Hypothalamus (tissue), 51 donors: ENCODE measurements at places on chromosomes 12 and 14.

DNA sequence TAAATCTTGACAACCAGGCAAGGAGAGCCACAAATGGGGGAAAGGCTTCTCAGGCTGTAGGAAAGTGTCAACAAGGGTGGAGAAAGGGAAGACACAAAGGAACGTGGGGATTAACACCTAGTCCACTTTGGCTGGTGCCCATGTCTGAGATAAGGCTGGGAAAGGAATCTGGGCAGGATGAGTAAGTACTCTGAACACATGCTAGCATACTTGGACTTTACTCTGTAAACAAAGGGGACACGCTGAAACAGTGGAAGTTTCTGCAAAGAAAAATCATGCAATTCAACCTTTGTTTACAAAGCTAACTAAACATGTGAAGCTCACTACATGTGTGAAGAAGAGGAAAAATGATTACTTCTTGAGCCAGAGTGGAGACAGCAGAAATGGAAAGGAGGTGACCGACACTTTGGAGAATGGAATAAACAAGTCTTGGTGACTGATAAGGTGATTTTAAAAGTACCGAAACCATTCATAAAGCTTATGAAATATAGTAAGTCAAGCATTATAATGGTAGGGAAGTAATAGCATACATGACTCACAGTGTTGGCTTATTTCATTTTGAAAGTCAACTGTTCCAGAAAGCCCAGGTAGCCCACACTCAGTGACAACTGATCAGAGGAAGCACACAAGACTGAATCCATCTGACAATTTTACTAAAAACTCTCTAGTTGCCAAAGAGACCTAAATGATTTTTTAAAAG is 13.2 kb downstream of the CPNE8 start:
- no peak for DNase-seq

- DNase-seq = no peak
Measured at GRCh38 chr12:111170543-111170942, 198.4 kb downstream of the PHETA1 start.

DNA sequence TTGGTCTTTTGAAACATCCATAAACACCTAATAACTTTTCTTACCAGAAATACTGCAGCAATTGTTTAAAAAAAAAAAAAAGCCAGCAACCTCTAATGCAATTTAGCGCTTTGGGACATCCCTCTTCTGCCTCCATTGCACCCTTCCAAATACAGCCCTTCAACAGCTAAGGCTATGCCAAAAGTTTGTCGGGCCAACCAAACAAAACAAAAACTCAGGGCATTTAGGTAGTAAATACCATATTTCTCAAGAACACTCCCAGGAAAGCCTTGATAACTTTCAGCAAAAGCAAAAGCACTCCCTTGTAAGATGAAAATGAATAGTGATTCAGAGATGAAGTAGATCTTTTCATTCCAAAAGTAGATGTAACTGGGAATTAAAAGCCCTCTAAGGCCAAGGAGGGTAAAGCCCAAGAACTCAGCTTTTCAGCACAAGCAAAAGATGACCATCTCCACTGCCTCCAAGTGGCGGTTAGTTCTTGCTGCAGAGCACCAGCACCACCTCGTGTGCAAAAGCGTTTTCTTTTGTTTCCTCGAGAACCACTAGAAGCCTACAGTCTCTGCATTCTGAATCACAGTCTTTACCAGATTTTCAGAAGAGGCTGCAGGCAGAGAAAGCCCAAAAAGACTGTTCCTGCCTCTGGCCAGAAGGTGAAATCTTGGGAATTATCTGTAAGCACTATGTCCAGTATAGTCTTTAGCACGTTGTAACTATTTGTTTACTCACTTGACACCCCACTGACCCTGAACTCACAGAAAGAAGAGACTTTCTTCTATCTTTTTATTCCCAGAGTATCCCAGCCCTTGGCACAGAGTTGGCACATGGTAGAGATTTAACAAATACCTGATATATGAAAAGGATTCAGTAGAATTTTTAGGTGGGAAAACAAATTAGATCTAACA is 53.1 kb downstream of the SIX6 start:
- peak; percentile 51 for DNase-seq

GRCh38 chr12:67885375-67886169 is 103.7 kb upstream of the IFNG-AS1 start:
- no peak for DNase-seq

DNA sequence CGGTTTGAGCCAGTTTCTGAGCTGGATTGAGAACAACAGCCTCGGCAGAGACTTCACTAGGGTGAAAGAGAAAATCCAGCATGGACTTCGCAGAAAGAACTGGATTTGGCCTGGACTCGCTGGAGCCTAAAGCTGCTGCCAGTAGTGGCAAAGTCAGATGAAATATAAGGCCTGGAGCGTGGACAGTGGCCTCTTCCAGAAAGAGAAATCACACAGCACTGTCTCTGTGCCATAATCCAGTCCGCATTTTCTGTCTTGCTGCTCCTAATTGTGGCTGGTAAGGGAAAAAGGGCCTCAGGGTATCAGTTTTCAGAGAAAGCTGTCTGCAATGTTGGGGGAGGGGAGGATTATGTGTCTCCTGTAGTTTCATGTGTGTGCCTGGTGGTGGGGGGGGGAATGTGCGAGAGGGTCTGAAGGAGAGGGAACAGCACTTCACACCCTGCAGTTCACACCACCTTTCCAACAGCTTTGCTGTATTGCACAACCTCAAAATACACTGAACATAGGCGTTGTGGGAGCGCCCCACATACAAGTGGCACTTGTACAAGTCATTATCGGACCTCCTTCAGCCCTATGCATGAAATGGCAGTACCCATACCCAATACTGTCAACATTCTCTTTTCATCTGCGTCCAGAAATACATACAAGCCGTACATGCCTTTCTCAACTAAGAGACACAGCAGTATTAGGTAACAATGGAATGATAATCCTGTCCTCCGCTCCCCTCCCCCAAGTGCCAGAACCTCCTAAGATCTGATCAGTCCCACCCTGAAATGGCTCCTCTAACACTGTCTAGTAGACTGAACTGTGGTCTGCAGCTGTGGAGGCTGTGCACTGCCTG is 107.5 kb upstream of the ATF7IP start:
- peak; percentile 80 for DNase-seq

DNA sequence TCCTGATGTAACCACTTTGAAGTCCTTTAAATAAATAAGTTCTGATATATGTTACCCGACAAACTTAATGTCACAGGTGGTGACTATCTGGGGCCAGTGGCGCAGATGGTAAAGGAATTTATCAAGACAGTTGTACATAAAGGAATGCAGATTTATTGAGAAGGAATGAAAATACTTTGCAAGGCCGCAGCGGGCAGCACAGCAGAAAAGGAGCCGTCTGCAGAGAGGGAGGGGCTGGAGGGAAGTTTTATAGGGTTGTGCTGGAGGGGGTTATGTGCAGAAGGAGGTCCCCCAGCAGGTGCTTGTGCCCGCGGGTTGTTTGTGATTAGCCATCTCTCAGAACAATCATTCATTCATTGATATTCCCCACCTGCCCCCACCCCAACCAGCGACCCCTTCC is 17.4 kb downstream of the GPRC5D start:
- DNase-seq = no peak

- DNase-seq = no peak
Measured at GRCh38 chr14:35826952-35827416, 846 bp downstream of the BRMS1L start.

- DNase-seq = no peak
Measured at GRCh38 chr14:53126731-53127130, 26.4 kb downstream of the DDHD1 start.

GRCh38 chr14:93939304-93940229 is 12.4 kb downstream of the FAM181A start:
- DNase-seq = no peak

GRCh38 chr14:68675233-68675577 is 117.7 kb downstream of the ZFP36L1 start:
- DNase-seq = no peak

DNA sequence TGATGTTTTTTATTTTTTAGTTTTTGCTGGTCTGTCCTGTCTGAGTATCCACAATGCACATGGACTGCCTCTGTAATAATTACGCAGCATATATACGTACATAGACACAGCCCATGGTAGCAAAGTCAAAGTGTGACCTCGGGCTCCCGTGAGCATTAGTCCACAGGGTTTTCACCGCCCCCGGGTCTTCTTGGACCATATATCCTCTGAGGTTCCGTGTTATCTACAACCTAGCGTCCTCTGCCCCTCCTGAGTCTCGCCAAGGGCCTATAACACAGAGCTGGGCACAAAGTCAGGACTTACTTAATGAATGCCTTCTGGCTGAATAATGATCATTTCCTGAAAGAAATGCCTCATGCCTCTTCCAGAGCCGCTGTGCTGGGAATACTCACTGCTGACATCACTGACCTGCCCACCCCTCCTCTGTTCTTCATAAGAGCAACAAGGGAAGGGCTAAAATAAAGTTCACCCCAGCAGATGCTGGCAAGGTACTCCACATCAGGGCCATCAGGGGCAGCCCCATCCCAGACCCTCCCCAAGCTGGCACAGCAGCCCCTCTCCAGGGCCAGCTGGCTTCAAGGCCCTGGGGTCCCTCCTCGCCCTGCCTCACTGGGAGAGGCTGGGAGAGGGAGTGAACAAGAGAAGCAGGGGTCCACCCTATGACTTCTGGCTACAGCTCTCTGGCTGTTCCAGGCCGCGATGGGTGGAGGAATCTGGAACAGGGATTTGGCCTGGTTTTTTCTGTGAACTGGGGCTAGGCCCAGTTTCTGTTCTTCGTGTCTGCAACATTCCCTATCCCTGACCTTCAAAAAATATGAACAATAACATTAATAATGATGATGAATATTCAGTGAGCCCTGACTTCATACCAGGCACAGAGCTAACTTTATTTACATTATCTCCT is 7.9 kb downstream of the HDAC7 start:
- no peak for DNase-seq

GRCh38 chr14:91119556-91120311 is 5.9 kb downstream of the DGLUCY start:
- DNase-seq = no peak

DNA sequence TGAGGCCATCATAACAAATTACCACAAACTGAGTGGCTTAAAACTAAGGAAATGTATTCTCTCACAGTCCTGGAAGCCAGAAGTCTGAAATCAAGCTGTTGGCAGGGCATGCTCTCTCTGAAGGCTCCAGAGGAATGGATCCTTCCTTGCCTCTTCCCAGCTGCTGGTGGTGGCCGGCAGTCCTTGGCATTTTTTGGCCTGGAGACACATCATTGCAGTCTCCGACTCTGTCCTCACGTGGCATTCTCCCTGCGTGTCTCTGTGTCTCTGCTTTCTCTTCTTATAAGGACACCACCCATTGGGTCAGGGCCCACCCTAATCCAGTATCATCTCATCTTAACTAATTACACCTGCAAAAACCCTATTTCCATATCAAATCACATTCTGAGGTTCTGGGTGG is 206.1 kb downstream of the SLC41A2 start:
- no peak for DNase-seq

DNA sequence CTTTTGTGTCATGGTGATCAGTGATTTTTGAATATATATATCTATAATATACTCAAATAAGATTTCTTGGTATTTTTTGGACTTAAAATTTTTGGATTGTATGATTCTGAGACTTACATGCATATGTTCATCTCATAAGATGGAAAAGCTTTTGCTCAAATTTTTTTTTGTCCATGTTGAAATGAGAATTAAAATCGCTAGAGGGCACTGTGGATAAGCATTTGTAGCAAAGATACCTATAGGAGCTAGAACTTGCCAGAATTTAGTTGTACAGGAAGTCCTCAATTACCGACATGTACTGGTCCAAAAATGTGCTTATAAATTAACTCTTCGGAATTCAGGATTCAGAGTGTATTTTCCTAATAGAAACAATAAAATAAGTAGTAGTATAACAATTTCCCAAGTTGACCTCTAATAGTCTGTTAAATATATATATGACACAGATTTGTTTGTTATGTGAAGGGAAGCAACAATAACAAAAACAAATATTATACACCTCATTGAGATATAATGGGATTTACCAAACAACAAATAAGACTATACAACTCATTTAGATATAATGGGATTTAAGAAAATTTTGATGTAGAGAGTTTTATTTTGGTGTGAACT is 179.6 kb downstream of the TMEM117 start:
- no peak for DNase-seq

DNA sequence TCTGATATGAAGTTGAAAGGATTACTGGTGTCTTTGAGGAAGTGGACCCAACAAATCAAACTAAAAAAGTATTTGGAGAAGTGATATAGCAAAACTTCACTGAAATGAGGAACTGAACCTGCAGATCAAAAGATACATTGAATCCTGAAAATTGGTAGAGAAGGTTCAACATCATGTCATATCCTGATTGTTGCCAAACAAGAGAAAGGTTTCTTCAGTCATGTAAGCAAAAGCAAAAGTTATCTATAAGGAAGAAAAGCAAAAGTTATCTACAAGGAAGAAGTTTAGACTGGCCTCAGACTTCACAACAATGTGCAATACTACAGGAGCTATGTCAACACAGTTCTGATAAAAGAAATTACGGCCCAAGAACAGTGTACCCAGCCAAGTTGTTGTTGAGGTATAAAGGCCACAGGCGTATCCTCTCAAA is 142.7 kb downstream of the RAD51B start:
- DNase-seq = no peak

- DNase-seq = no peak
Measured at GRCh38 chr14:96811985-96812667, 14.9 kb downstream of the VRK1 start.

GRCh38 chr12:238736-239398 is 23.8 kb downstream of the SLC6A13 start:
- DNase-seq = no peak

DNA sequence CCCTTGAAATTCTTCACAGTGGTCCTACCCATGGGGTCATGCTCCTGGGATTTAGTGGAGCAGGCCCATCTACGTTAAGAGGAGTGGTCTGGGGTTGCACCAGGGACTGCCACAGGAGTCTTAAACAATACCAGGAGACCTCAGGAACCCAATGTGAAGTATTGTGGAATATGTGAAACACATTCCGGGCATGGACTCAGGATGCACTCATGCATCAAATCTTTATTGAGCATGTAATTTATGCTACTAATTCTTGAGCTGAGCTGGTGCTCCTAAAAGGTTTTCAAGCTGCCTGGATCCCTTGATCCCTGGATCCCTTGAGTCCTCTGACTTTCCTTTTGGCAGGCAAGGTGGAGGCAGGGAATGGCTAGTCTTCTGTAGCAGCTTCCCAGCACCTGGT is 8.8 kb downstream of the SERPINA10 start:
- no peak for DNase-seq

DNA sequence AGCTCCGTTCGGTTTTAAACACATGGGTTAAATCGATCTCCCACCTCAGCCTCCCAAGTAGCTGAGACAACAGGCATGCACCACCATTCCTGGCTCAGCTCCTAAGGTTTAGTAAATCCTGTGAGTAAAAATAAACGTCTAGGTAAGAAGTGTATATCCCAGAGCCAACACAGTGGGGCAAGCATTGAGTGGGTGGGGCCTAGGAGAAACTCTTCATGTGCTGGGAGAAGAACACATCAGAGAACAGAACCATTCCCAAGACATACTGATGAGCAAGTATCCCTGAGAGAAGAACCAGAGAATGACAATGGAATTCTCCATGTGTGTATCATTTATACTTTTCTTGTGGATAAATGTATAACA is 86.3 kb downstream of the SEC23A start:
- no peak for DNase-seq
